ENCODE measurements at places on chromosomes 3 and 15.

DNA sequence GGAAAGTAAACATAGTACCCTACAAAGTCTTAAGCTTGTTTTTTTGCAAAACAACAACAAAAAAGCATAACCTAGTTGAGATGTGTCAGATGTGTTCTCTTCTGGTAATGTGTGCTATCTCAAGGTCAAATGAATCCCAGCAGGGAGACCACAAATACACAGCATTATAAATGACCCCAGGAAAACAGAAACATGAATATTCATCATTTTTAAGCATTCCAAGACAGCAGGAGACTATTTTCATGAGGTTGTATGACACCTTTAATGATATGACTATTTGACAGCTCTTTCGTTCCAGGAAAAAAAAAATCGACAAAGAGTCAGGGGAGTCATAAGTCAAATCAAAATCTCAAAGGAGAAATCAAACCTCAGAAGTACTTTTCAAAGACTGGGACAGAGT lies 62.7 kb upstream of the CBLB start:
- DNase-seq = no peak

- no peak for DNase-seq
Observed at GRCh38 chr3:18987862-18988447, 160.4 kb upstream of the KCNH8 start.

DNA sequence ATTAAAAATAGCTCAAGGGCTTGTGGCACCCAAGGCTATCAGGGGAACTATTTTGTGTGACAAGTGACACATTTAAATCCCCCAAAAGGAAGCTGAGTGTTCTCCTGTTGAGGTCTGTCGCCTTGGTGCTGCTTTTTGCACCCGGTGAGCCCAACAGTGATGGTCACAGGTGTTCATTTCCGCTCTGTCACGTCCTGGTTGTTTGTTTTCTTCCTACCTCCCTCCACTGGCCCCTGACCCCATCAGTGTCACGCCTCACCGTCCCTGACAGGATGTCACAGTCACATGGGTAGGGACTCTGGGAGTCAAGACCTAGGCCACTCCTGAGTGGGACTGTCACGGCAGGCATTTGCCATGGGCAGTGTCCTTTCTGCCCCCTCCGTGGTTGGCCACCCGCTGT lies 11.2 kb downstream of the SLCO3A1 start:
- DNase-seq = peak; percentile 31

DNA sequence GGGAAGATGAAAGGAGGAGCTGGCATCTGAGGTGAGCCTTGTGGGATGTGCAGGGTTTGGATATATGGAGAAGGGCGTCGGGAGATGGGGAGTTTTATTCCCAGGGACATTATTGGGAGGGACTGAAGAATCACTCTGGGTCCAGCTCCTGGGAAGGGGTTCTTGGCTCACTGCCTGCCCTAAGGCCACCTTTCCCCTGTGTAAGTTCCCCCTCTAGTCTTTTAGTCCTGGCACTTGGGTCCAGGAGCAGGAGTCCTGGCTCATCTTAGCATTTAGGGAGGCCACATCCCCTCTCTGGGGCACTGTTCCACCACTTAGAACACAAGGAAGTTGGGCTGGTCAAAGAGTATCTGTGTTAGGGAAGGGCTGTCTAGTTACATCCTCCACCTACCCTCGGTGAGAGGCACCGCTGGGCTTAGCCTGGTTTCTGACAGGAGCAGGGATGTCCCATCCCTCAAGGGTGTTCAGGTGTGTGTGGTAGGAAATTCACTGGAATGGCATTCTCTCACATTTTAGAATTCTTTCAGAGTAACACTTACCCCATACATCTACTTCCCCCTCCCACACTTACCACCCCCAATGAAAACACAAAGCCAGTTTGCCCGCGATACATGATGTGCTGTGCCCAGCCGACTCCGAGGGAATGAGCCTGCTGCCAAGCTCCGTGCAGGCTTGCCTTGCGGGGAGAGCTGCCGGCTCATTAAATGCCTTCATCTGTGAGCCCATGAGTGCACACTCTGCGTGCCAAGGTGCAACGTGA lies 86.7 kb downstream of the FAM43A start:
- no peak for DNase-seq

GRCh38 chr3:157532529-157533297 lies 29.5 kb upstream of the VEPH1 start:
- no peak for DNase-seq

GRCh38 chr3:50254577-50255250 lies 14.2 kb upstream of the SEMA3B start:
- no peak for DNase-seq

- DNase-seq = no peak
Observed at GRCh38 chr15:33508703-33509102, 197.9 kb downstream of the RYR3 start.

GRCh38 chr3:12175137-12175593 lies 16.5 kb upstream of the TIMP4 start:
- no peak for DNase-seq

DNA sequence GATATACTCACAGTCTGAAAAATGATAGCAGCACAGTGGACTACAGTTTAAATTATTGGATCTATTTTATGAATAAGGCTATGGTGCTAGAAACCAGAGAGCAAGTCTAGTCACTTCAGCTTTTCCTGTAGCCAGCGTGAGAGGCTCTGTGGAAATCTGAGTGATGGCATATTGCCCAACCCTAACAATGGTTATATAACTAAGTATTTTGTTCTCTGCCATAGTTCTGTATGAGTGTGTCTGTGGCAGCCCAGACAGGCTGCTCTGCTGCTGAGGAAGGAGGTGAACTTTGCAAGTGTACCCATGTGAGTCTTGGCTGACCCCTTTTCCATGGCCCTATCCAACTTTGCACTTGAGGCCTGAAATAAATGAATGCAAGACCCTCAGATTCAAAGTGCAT lies 105.7 kb downstream of the LRTM1 start:
- DNase-seq = no peak

DNA sequence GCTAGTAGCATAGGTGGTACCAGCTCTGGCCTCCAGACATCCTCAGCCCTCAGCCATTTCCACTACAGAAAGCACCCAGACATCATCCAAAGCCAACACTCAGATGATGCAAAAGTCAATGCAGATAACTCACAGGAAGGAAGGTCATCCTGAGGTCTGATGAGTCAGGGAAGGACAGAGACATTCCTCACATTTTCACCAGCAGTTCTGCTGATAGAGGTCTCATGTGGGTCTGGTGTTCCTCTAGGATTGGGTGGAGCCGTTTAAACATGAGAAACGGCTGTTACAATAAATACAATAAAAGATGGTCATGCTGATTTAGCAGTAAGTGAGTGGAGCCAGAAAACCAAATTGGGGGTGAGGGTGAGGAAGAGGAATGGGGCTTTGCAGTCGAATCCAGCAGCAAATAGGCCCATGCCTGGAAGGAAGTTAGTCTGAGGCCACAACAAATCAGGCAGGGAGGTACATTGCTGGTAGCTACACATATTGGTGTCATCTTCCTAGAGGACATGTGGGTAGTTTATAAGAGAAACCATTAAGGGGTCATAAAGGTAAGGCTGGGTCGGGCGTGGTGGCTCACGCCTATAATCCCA lies 33.3 kb upstream of the FLNB start:
- DNase-seq = no peak

- no peak for DNase-seq
Observed at GRCh38 chr15:59200560-59200959, 6.1 kb upstream of the LDHAL6B start.

DNA sequence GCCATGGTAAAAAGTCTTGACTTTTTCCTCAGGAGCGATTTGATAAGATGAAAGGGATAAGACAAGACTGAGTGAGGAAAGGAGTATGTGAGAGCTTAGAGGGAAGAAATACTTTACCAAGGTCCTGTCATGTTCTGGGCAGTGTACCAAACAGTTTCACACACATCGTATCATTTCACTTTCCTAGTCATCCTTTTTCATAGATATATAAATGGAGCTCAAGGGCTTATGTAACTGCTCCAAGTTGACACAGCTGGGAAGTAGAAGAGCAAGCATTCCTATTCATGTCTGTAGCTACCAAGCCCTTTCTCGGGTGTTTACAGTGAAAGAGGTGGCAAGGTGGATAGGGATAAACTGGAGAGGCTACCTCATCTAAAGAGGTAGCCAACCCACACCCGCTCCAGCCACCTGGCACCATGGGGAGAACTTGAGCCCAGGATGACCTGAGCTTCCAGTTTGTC lies 57.4 kb downstream of the MRPS25 start:
- no peak for DNase-seq

DNA sequence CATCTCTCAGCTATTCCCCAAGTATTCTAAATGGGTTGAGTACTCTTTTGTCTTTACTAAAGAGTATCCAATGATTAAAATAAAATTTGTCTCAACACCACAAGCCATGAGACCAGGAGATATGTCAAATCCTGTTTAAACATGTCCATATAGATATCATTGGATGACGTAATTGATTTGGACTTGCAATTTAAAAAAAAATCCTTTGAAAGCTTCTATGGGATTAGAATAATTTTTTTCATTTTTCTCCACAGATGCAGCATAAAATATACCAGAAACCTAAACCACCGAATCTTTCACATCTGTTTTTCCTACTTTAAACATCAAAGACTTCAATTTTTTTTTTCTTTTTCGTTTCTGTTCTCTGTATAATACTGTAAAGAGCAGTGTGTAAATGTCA lies 1022.3 kb downstream of the EPHA3 start:
- no peak for DNase-seq

DNA sequence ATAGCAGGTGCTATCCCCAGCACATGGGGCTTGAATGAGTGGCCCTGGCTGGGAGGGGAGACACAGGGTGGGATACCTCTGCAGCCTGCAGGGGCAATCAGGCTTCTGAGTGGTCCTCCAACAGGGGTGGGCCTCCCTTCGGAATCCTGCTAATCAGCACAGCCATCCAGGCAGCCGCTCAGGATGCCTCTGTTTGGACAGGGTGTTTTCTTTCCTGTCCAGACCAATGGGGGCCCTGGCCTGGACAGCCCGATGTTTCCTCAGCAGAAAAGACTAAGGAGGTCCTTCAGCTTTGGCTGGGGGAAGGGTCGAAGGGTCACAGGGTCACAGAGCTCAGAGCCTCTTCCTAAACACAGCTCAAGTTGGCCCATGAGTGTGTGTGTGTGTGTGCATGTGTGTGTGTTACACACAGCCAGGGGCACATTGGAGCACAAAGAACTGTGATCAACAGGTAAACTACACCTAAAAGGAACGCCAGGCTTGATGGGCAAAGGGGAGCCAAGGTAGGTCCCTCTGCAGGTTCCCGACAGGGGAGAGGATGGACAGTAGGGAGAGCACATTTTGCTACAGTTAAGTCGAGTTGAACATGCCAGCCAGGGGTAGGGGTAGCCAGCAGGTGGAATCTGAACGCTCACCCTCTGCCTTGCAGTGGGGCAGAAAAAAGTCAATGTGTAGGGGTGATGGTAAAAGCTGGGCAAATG lies 1.1 kb upstream of the HAPLN3 start:
- DNase-seq = no peak

DNA sequence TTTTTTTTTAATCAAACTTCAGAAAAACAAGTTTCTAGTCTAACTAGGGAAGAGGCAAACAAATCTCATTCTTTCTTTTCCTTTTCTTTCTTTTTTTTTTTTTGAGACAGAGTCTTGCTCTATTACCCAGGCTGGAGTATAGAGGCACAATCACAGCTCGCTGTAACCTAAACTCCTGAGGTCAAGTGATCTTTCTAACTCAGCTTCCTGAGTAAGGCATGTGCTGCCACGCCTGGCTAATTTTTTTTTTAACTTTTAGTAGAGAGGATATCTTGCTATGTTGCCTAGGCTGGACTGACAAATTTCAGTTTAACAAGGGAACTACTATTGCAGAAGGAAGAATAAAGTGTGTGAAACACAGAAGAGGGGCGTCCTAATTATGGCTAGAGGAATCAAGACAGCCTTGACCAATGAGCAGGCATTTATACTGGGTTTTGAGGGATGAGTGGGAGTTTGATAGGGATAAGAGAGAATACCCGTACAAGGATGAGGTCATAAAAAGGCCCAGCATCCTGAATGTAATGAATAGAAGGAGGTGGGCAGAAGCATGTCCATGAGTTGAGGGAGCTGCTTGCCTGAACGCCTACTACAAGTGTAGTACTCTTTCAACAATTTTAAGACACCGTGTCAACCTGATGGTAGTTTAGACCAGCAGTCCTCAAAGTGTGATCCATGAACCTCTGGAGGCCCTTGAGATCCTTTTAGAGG lies 6.7 kb upstream of the ZFAND6 start:
- no peak for DNase-seq

- no peak for DNase-seq
Observed at GRCh38 chr3:38634111-38634510, 15.4 kb downstream of the SCN5A start.

- no peak for DNase-seq
Observed at GRCh38 chr15:88036154-88036839, 220.2 kb downstream of the NTRK3 start.

DNA sequence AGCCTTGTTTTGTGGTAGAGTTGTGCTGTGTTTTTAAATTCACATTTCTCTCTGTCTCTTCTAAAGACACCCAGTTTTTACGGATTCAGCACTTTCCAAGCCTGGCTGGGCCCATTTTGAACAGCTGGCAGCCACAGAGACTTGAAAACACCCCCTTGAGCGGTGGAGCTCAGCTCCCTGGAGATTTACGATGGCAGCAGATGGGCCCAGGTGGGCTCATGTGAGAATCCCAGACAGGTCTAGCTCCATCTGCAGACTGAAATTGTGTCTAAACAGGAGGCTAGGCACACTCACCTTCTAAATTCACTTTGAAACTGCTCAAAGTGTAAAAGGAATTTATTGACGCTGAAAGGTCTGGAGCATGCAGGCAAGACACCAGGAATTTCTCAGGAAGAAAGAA lies 232.0 kb upstream of the HES1 start:
- no peak for DNase-seq

DNA sequence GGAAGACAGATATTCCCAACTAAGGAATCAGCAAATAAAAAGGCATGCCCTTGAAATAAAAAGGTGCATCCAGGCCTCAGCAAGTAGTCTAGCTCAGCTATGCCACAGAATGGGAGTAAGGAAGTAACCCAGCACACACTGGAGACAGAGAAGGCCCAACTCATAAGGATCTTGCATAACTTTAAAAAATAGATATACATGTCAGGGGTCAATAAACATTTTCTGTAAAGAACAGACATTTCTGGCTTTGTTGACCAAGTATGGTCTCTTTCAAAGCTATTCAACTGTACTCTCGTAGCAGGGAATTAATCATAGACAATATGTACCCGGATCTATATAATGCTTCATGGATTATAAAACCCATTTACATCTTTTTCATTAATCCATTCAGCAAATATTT lies 449.3 kb downstream of the TAFA4 start:
- no peak for DNase-seq

DNA sequence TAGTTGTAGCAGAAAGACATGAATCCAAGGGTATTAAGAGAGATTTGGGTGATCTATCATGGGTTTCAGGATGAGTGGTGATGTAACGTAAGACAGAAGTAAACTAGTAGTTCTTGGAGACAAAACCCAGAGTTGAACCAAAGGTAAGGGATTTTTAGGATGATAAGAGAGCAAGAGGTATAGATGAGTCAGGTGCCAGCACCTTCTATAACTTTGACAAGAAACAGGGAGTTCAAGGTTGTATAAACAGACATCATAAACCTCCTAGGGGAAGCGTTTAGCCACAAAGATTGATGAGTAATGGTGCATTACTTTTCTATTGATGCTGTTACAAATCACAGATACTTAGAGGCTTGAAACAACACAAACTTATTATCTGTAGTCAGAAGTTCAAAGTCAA lies 447.3 kb upstream of the ARHGEF26 start:
- DNase-seq = no peak

- DNase-seq = no peak
Observed at GRCh38 chr3:15174953-15175352, 31.1 kb upstream of the CAPN7 start.

Measured in coronary artery (tissue), 2 donors.